ENCODE measurements at places on chromosomes 2 and 18. TPM values are rescaled to one million over a fixed set of nuclear protein-coding genes. Genes with fewer than 3 reads are reported as not detected.

DNA sequence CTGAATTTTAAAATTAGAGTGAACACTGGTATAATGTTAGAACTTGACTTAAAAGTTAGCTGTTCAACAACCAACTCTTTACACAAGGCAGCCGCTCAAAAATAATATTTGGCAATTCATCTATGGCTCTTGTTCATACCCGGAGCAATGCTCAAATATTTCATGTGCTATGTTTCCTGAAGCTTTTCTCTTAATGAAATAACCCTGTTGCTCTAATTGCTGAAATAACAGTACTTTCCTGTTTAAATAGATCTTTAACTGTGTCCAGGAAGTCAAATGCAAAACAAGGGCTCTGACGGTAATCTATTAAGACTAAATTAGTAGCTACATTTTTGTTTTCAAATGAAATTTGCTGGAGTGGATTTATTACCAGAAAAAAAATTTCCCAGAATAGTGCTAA lies 33.7 kb downstream of the RFTN2 start:
- no peak for DNase-seq

DNA sequence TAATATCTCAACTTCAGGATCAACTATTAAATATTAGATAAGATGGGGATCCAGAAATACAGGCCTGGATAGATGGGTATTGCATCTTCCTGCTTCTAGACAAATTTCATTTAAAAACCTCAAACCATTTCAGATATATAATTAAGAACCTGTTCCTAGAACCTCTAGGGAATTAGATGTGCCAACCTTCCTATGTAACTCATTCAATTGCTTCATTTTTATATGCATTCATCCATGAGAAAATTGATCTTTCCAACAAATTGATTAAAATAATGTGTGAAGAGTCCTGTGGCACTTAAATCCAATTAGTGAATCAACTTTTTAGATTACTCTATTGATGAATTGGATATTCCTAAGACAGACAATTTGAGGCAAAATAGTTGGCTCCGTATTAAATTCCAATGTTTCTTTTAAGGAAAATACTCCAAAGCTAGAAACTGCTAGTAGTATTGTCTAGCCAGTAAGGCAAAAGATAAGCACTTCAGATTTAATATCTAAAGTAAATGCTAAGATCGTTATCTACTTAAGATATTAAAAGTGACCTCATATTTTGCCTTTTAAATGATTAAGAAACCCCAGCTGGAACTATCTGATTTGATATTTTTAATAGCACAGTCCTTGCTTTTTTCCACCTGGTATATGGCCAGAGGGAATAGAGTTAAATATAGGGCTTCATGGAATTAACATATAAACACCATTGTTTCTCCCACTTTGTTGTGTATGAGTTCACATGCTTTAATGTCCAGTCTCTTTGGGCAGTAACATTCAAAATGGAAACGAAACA lies 35.8 kb downstream of the DARS1 start:
- no peak for DNase-seq

DNA sequence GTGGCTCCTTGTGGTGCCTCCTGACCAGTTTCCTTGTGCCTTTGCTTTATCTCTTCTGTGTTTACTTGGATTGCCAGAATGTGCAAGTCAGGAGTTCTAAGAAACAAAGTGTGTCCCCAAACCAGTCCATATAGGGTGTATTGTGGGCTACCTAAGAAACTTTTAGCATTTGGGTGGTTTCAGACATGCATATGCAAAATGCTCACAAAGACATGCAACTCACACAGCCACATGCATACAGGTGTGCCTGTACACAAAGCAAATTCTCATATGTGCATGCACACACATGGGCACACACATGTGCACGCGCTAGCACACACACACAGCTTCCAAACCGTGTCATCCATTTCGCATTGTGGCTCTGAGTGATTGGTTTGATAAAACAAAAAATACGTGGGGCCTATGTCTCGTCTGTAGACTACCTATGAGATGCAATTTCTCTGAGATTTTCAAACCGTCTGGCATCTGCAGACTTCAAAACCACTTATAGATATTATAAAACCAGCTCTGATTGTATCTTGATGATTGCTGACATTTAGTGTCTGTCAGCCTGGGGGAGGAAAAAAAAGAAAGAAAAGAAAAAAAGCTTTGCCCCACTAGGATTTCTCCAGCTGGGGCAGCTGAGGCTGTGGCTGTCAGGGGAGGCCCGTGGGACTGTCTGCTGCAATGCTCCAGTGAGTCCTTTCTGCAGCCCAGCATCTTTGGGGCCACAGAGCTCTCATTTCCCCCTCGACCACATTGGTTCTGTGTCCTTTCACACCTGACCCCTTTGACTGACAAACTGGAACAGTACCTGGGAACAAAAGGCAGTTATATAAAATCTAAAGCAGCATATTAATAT lies 556.1 kb downstream of the CMPK2 start:
- DNase-seq = no peak

GRCh38 chr2:85844486-85844885 lies 44.3 kb downstream of the ST3GAL5 start:
- no peak for DNase-seq

GRCh38 chr2:47616506-47616905 lies 166.4 kb upstream of the MSH6 start:
- no peak for DNase-seq

ZNF385B gene
- 0.74 TPM for total RNA-seq
